ENCODE measurements at places on chromosomes 1 and 21. TPM values are rescaled to one million over a fixed set of nuclear protein-coding genes. Genes with fewer than 3 reads are reported as not detected.
A peak's percentile ranks its signal among the peaks of the same experiment; 100 is the strongest.

Gene PPM1J
- 0.94 TPM for total RNA-seq

Gene MYOM3
- 0.65 TPM for total RNA-seq

Gene OLIG1
- not detected for total RNA-seq

Gene FCRL2
- total RNA-seq, result 0.42 TPM

Gene C1orf74
- total RNA-seq, result 3.5 TPM

Gene ENTREP3
- total RNA-seq, result 21.8 TPM

Gene KCNN3
- total RNA-seq, result 5.4 TPM

Gene PRKACB
- total RNA-seq, result 61.4 TPM

Gene ITLN2
- total RNA-seq, result not detected

Gene SYTL1
- total RNA-seq, result 93.6 TPM

Gene FNDC5
- total RNA-seq, result 1.7 TPM

DNA sequence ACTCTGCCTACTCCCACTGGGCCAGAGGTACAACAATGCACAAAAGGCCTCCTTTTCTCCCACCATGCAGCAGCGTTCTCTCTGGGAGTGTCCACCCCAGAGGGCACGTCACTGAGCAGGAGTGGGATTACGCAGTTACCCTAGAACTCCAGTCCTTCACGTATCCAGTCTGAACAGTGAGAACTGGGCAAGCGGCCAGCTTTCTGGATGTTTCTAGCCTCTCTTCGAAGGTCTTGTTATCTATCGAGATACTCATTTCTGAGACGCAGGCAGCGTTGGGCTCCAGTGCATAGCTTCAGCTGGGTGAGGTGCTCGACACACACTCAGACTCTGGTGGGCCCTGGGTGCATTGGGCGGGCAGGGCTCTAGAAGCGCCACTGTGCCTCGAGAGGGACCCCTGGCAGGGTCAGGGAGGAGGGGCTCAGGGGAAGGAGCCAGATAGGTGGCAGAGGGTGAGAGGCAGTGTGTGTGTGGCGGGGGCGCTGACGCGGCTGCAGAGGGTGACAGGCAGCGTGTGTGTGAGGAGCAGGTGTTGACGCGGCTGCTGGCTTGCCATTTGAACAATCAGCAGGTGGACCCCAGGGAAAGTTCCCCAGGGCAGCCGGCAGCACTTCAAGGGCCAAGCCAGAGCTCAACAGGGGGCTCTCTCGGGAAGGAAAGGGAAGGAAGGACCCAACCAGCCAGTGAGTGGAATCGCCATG is 27.9 kb downstream of the PRDM15 start:
- no peak for DNase-seq

GRCh38 chr1:47755101-47755990 is 241.8 kb downstream of the TRABD2B start:
- DNase-seq, result no peak

- no peak for DNase-seq
Observed at GRCh38 chr1:20178634-20179370, 7.1 kb upstream of the UBXN10 start.

- no peak for DNase-seq
Observed at GRCh38 chr21:41876928-41877652, 2.1 kb downstream of the PRDM15 start.

- no peak for DNase-seq
Observed at GRCh38 chr21:31837618-31838390, 35.0 kb upstream of the HUNK start.

- no peak for DNase-seq
Observed at GRCh38 chr1:57770236-57770635, 346.4 kb upstream of the DAB1 start.

DNA sequence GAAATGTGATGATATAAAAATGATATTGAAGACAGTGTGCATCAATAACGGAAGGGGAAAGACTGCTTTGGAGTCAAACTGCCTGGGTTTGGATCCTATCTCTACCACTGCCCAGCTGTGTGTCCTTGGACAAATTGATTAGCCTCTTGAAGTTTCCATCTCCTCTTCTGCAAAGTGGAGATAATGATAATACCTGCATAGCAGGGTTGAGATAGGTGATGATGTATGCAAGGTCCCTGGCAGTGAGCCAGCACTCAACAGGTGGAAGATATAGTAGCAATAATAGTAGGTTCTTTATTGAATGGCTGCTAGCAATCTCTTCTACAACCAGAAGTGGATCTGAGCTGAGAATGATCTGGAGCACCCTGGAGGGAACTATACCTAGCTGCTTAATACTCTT is 166.7 kb downstream of the MIS18A start:
- DNase-seq, result no peak

GRCh38 chr21:17699524-17700189 is 87.0 kb upstream of the BTG3 start:
- DNase-seq, result no peak

DNA sequence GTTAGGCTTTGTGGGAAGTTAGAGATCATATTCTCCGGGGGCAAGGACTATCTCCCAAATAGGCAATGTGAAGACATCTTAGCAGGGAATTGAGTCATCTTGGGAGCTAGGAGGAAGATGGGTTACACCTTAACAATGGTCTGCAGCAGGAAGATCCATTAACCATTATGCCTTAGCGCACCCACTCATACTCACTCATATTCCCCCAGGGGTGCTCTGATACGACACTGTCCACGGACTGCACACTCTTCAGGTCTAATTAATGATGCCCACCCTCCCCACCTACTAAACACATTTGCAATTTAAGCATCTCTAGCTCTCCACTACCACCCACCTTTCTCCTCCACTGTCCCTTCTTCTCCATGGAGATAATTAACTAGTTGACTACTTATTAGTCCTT is 857 bp upstream of the AK5 start:
- no peak for DNase-seq

GRCh38 chr1:190320952-190321351 is 156.7 kb downstream of the BRINP3 start:
- no peak for DNase-seq

DNA sequence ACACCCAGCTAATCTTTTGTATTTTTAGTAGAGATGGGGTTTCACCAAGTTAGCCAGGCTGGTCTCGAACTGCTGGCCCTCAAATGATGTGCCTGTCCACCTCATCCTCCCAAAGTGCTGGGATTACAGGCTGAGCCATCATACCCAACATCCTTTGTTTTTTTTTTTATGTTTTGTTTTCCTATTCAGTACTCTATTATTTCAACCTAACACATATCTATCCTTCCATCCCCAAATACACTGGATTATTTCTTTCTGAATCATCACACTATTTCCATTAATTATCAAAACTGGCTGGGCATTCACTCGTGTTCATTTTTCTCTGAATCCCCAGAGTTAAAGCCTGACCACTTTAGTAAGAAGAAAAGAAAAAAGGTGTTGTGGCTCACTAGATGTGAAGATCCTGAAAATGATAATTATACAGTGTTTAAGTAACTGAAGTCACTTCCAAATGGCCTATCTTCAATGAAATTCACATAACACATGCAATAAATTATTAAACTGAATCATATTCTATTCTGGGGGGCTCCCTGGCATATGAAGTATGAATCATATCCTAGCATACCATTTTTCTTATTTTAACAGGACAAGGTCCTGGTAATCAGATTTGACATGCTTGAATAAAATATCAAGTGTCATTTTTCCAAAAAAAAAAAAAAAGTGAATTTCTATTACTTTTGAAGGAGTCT is 1754.2 kb downstream of the BRINP3 start:
- no peak for DNase-seq

DNA sequence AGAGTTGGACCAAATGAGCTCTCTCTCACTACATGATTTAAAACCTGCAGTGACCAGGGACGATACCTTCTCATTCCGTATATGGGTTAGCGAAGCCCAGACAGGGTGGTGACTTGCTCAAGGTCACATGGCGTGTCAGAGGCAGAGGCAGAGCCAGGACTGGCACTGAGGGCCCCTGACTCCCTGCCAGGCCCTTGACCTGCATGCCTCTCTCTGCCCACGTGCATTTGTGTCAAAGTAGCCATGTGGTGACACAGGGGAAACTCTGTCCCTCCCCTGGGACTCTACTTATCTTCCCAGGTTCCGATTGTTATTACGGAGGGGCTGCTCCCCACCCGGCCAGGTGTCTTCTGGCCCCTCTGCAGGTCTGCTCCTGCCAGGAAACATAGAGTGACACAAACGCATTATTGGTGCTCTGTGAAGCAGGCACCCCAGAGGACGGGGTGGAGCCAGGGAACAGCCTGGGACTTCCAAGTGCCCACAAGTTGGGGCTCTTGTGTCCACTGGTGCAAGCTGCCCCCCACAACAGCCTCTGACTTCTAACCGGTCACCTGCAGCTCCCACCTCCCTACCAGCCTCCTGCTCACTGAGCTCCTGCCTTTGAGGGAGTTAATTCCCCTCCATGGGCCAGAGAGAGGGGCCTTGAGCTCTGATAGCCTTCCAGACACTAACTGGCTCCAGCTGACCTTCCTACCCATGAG is 7.3 kb upstream of the TINAGL1 start:
- no peak for DNase-seq

GRCh38 chr1:55579332-55580001 is 364.3 kb upstream of the USP24 start:
- no peak for DNase-seq

DNA sequence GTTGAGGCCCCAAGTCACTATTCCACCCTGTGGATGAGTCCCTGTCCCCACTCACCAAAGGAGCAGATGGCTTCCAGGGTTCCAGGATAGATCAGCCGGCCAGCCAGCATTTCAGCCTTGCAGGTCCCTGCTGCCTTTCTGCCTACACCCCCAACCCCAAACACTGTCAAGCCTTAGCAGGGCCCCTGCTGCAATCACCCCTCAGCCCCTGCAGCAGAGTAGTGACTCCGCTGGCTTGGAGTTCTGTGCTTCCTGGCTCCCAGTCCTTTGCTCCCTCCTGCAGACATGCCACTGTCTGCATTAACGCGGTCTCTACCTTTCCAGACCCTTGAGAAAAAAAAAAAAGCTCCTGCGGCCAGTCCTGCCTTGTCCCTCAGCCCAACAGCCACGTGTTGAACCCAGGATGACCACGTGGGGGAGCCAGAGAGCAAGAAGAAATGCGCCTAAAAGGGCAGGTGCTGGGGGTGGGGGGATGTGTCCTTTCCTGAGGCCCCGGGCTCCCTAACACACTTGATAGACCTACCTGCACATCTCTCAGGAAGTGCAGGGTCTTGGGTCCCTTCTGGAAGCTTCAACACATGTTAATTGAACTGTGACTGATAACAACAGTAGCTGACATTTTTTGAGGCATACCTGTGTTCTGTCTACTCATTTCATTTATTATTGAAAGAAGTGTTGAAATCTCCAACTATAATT is 37.4 kb downstream of the RASSF5 start:
- peak; percentile 81 for DNase-seq

GRCh38 chr21:16519036-16519435 is 789.3 kb downstream of the USP25 start:
- DNase-seq, result no peak

DNA sequence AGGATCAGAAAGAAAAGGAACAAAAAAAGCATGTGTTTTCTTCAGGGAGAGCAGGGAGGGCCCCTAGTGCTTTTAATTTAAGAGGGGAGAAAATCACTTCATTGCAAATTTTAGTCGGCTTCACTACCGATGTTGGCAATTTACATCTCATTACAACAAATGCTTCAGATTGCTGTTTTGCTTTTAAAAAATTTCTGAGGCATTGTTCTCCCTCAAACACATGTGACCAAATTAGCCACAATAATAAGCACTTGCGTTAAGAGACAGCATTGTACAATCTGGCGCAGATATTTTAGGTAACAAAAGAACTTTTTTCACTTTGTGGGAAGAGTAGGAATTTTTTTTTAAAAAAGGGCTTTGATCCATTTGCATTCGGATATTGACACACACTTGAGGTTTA is 29.8 kb downstream of the BEND5 start:
- DNase-seq, result no peak

DNA sequence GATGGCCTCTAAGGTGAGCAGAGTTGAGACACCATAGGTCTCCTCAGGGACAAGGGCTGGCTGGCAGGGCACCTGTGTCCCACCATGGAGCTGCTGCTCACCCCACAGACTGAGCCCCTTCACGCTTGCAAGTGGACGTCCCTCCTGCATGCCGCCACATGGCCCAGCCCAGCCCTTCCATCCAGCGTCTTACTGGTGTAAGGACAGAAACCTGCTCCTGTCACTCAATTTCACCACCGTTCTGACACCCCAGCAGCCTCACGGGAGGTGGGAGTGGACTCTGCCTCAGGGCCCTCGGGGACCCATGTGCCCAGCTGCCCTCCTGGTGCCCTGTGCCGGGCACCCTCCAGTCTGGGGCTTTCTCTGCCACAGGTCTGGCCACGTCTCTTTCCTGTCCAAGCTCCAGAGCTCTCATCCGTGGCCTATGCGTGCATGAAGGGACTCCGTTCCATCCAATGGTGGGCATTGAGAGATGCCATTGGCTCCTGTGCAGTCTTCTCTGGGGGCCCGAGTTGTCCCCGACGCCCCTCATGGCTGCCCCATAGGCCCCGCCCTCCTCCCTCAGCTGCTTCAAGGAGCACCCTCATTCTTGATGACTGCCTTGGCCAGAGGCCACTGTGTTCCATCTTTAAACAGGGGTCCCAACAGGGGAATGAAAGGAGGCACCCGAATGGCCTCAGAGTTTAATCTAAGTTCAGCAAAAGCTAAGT is 42.6 kb upstream of the COL6A1 start:
- no peak for DNase-seq

DNA sequence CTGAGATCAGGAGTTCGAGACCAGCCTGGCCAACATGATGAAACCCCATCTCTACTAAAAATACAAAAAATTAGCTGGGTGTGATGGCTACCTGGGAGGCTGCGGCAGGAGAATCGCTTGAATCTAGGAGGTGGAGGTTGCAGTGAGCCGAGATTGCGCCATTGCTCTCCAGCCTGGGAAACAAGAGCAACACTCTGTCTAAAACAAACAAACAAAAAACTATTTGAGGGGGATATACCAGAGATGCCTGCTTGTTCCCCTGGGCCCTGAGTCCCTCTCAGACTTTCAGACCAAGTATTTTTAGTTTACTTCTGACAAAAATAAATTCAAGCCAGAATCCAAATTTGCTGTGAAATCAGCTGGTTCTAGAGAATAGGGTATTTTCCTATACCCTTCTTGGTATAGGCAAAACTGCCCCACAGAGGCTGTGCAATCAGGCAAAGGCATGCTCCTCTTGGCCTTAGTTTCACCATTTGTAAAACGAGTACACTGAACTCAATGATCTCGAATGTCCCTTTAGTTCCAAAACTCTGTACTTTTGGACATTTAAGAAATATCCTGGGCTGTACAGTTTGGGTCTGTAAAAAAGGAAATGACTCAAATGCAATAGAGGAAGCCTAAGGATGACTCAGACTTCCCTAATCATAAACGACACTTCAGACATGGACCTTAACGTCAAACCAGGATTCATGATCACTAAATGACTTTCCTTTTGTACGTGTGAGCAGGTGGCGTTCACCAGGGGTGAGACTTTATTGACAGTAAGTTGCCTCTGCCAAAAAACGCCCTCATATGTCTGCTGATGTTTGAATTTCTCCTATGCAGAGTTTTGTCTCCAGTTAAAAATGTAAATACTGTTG is 16.1 kb downstream of the ENSA start:
- DNase-seq, result no peak

DNA sequence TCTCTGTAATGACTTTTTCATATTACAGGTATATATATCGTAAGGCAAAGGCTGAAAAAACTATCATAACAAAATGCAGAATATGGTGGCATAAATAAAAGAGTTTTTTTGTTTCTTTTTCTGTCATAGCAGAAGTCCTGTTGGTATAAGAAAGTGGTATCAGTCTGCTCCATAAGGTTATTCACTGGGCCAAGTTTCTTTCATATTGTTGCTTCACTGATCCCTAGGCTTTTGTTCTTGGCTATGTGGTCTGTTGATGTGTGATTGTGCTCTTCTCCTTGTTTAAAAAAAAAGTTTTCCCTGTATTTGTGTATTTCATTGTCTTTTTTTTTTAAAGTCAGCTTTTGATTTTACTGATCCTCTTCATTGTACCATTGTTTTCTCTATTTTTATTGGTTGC is 26.0 kb downstream of the PTBP2 start:
- DNase-seq, result no peak
